ENCODE measurements at places on chromosomes 3 and 15.

GRCh38 chr15:75431270-75431669 is 20.2 kb downstream of the SIN3A start:
- no peak for DNase-seq

GRCh38 chr15:67134067-67134838 is 68.9 kb downstream of the SMAD3 start:
- peak; percentile 34 for DNase-seq

DNA sequence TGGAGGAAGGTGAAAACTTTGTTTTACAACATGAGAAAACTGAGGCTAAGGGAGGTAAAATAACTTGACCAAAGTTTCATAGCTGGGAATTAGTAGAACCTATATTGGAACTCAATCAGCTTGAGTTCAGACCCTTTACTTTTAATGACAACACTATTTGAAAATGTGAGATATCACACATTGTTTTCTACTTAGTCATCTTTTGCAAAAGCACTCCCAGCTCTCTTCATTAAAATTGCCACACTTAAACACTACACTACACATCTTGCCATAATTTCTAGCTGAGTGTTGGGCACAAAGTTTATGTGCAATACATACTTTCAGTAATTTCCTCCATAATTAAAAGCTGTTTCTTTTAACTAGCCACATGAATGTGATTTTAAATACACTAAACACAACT is 230.4 kb upstream of the DCBLD2 start:
- no peak for DNase-seq

- DNase-seq: no peak
These were observed 36.7 kb downstream of the ZBTB38 start for GRCh38 chr3:141405025-141405424.

DNA sequence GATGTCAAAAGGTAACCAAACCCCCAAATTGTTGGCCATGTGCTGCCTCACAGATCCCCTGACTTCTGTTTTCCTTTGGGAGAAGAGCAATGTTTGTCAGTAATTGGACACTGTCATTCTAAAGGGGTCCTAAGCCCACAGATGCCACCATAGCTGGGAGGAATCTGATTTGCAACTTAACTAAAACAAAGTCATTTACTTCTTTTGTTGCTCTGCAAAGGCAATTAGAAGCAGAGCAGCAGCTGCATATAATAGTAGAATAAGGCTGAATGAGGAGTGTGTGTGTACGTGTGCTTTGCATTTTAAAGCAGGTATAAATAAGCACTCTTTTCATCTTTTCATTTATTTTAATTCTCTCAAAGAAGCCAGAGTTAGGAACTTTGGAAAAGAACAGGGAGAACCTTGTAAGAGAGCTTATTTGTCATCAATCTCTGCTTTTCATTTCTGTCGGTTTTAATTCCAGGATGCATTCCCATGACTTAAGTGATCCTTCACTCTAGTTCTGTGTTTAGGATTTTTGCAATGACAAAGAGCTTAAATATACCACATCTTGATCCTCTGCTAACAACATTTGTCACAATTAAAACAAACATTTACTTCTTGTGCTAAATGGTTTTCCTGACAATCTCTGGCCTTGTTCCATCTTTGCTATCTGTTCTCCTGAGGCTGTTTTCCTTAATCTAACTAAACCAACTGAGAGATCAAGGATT is 530.2 kb upstream of the CBLB start:
- no peak for DNase-seq

DNA sequence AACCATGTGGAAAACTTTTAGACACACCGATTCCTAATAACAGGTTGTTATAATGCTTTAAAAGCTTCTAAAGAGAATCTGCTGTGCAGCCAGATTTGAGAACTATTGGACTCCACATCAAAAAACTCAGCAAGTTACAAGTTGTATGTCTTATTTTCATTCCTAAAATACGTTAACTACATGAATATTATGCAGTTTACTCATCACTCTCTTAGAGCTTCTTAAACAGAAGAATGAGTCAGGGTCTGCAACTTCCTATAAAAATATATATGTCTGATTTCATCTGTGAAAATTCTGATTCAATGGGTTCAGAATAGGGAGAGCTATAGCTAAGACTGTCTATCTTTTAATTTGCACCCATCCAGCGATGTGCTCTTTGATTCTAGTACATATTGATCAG is 244.2 kb upstream of the EPHA3 start:
- no peak for DNase-seq

DNA sequence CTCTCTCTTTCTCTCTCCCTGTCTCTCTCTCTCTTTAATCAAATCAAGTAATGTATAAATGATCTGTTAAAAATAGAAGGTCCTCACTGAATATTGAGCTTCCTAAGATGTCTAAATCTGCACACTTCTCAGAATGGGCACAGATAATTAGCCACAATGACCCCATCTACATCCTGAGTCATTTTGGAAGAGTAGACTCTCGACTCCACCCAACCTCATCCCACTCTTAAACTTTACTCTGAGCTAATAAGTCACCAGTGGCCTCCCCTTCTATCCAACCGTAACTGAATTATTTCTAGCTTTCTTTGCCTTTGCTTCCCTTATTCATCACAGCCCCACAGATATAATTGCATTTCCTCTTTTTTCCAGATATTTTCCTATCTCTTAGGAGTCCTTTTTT is 326.5 kb upstream of the ZNF717 start:
- no peak for DNase-seq

DNA sequence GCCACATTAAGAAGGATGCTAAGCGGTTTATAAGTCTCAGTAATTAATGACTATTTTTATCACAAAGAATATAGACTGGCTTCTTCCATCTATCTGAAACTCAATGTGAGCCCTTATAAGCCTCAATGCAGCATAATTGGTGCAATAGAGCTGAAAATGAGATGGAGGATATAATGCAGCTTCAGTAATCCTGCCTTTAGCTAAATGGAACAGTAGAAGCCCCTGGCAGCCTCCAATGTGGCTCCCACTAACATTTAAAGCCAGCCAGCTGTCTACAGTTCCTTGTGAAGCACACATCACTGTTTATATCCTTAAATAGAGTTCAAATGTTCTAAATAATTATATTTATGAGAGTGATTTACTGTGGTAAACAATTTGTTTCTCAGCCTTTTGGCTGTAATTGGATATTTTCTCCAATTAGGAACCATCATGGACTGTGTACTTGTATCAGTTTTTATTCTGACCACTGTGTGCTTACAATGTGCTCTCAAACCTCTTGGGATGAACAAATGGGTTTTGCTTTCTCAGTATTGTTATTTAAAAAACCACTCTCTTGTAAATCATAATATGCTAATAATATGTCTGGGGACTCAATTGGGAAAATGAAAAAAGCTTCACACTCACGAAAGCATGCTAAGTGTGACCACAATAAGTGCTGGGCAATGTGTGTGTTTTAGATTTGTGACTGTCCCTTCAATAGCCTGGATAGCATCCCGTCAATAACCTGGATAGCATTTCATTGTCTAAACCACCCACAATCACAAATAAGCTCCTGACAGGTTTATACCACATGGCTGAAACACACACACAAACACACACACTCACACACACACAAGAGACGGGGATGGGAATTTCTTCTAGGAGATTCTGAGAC is 366.6 kb downstream of the GBE1 start:
- no peak for DNase-seq

GRCh38 chr3:126414406-126414805 is 19.7 kb downstream of the CFAP100 start:
- no peak for DNase-seq

- no peak for DNase-seq
These were observed 141.3 kb downstream of the P2RY1 start for GRCh38 chr3:152976239-152976638.

DNA sequence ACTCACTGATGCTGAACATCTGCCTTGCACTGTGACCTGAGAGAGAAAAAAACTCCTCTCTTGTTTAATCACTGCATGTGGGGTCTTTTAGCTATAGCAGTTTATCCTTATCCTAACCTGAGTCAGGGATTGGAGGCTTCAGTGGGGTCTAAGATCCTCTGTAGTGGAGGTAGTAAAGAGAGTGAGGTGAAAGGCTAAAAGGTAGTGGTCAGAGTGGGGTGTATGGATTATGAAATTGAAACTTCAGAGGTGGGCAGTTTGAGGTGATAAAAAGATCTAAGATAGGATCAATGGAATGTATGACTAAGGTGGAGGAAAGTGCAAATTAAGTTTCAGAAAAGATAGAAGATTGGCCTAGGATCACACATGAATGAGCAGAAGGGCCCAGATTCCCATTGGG is 36.5 kb downstream of the DET1 start:
- DNase-seq: no peak

DNA sequence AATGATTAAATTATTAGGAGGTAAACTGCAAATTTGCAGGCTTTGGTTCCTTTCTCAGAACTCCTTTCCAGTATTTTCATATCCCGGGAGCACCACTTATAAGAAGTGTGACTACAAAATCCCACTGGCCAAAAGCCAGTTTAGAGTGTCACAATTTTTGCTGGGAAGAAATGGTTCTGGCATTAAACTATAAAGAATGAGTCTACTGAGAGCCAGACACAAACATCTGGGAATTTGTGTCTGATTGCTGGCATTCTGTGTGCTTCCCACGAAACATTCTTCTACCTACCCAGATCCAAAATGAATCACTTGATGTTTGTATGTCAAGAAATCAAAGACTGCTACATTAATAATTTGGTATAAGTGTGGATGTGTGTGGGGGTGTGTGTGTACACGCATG is 82.8 kb downstream of the DUT start:
- DNase-seq: no peak

- DNase-seq: no peak
These were observed 4.4 kb downstream of the TMEM45A start for GRCh38 chr3:100496711-100497261.

DNA sequence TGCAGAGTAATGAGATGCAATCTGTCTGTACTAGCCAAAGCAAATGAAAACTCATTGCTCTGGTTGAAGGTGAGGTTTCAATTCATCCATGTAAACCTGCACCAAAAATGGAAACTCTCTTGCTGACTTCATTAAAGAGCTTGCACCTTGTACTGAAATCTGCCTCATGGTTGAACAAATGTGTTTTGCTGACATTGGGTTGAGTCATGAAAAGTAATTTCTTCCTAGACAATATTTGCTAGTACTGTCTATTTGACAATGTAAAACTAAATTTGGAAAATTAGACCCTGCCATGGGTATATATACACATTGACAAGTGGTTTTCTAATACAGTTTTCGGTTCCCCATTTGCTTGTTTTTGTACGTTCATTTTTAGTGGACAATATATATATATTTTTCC is 33.3 kb downstream of the RYR3 start:
- DNase-seq: no peak

DNA sequence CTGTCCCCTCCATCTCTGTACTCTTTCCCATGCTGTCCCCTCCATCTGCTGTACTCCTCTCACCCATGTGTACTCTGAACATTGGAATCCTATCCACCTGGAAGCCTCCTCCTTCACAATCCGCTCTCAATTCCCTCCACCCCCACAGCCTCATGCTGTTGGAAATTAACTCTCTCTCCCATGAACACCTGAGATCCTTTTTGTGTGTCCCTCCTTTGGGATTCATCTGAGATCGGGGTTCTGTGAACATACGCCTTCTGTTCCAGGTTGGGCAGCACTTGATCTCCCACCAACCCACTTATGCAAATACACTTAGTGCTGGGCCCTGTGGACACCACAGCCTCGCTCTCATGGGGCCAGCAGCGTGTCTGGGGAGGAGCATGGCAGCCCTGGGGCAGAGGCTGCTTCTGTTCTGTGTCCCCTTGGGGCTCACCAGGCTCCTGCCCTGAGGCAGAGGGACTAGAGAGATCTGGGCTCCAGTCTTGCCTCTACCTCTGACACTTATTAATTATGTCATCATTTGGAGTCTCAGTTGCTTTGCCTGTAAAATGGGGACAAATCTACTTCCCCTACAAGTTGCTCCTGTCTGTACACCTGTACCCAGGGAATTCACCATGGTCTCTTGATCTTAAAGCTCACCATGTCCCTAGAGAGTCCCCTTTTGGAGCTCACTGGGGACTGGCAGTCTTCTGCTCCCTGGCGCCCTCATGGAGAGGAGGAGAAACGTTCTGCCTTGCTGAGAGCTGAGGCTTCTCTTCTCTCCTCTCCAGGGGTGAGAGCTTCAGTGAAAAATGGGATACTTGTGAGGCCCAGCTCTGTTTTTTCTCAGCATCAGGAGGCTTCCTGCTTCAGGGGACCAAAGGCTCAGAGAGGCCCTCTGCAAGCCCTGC is 42.7 kb downstream of the ITGA11 start:
- DNase-seq: no peak

GRCh38 chr3:59563072-59563605 is 513.3 kb upstream of the CFAP20DC start:
- no peak for DNase-seq

DNA sequence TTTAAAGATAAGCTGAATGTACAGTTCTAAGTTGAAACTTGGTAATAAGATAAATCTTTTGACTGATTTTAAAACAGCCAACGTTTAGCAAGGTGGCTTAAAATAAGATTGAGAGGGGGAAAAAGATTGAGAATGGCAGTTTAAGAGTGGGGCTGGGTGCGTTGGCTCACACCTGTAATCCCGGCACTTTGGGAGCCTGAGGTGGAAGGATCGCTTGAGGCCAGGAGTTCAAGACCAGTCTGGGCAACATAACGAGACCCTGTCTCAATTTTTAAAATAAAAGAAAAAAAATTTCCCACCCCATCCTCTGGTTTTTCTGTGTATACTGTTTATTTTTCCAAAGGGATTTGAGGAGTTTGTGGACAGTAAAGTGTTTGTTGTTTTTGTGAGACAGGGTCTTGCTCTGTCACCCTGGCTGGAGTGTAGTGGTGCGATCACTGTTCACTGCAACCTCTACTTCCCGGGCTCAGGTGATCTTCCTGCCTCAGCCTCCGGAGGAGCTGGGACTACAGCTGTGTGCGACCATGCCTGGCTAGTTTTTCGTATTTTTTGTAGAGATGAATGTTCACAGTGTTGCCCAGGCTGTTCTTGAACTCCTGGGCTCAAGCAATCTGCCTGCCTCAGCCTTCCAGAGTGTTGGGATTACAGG is 3.0 kb downstream of the MAPK6 start:
- no peak for DNase-seq

GRCh38 chr15:46170326-46170725 is 535.5 kb downstream of the SQOR start:
- no peak for DNase-seq

- no peak for DNase-seq
These were observed 101.2 kb downstream of the ST8SIA2 start for GRCh38 chr15:92494806-92495336.

- peak; percentile 33 for DNase-seq
These were observed at the start of gene MAN2A2 for GRCh38 chr15:90902840-90903732. Gene MAN2A2, plus strand, starts transcription at chr15:90903302. Its CDS starts 906 bp downstream, at chr15:90904208.

- DNase-seq: no peak
These were observed 9.1 kb upstream of the AVEN start for GRCh38 chr15:34047893-34048775.

DNA sequence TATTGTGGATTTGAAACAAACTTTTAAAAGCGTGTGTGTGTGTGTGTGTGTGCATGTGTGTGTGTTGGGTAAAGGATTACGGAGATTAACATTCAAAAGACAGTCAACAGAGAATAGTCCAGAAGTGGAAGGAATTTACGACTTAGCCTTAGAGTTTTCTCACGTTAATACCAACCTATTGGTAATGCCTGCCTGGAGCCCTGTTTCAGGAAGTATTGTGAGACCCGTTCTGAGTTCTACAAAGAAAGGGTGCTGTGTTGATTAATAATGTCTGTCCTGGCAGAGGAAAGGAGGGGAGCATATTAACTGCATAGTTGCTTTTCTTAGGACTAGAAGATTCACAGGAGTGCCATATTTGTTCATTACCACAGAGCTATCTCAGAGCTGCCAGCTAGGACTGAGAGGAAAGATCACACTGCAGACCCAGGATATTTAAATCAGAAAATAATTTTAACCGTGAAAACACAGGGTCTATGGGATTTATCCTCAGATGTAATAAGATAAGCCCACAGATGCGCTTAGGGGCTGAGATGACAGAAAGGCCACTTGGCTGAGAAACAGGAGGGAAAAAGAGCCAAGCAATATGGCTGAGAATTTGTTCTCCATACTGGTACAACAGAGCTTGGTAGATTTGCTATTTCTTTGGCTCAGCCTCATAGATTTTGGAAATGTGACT is 40.5 kb upstream of the FRMD4B start:
- no peak for DNase-seq

All from stimulated activated CD8-positive, alpha-beta memory T cell treated with anti-CD3 and anti-CD28 coated beads, Interleukin-7, amount 100 ng/mL, for 1 hour (primary cell).